NCI-H146 (cell line): ENCODE measurements at places on chromosomes 6 and 20.

DNA sequence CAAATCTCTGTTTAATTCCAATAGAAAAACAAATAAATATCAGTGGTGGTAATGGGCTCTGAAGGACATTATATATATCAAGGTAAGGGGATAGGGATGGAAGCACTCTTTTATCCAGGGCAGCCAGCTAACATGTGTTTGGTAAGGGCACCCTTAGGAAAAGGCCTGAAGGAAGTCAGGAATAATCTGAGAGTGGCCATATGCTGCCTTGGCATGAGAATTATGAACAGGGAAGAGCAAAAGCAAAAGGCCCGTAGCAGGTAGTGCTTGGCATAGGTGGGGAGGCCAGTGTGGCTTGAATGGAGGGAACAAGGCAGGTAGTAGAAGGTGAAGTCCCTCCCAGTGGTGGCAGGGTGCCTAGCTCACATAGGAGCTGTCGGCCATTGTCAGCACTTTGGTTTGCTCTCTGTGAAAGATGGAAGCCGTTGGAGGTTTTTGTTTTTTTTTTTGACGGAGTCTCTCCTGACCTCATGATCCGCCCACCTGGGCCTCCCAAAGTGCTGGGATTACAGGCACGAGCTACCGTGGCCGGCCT, 39.6 kb upstream of the CSE1L start:
- DNase-seq: no peak

- DNase-seq: no peak
These were observed 3.3 kb upstream of the RSPO3 start for GRCh38 chr6:127115084-127115655.

- DNase-seq: peak; percentile 33
These were observed 62.6 kb downstream of the SRC start for GRCh38 chr20:37408302-37409193.

GRCh38 chr20:50930139-50930975, 880 bp downstream of the ADNP start:
- DNase-seq: peak; percentile 53

DNA sequence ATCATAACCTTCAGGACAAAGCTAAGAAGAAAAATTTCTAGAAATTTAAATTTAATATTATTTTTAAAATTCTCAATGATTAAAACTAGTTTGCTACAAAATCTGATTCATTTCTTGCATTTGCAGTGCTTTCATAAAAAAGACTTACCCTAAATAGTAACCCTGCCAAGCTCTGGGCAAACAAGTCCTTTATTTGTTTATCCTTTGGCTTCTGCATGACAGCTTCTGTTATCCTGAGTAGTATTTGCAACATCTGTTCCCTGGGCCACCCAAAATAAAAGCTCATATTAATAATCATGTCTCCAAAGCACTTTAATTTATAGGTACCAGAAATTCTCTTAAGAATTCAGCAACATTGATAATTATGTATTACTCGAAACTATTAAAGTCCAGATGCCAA, 101.3 kb downstream of the RALGAPA2 start:
- DNase-seq: peak; percentile 28

GRCh38 chr6:157988700-157989063, 7.0 kb downstream of the SYNJ2 start:
- no peak for DNase-seq

DNA sequence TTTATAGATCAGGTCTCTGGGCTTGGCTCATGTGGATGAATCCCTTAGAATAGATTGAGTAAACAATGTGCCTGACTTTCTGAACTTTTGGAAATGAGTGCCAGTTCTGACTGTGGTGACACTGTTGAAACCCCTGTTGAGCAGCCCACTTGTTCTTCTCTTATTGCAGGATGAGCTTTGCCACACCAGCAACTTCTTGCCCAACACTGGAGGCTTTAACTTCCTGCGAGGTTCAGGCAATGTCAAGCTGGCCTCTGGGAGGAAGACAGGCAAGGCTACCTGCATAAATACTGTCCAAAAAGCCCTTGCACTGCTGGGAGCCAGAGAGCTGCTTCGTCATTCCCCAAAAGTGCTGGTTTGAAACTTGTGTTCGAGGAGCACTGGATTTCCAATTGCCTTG, 32.8 kb upstream of the SMIM8 start:
- DNase-seq: no peak

DNA sequence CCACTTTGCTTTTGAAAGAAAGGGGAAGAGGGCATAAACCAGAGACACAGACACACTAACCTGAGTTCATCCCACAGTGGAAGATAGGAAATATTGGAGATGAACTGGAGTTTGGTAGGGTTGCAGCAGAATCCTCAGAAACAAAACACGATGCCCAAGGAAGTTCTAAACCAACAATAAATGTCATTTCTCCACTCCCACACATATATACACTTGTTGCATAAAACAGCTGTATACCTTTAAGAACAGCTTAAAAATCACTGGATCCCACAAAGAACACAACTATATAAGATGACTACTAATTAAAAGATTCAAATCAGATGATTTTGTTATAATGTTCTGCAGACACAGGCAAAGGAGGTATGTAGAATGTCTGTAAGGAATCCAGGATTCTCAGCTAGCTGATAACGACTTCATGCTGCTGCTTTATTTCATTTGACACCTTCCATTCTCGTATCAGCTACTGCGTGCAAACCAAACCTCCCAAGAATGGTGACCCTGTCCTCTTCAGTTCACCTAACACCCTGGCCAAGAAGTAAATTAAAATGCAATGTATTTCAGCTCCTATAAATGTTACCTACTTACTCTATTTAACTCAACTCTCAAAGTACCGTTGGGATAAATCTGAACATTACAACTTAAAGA, 14.3 kb downstream of the KIF13A start:
- DNase-seq: no peak

GRCh38 chr6:144899161-144899560, 614.0 kb downstream of the UTRN start:
- no peak for DNase-seq

DNA sequence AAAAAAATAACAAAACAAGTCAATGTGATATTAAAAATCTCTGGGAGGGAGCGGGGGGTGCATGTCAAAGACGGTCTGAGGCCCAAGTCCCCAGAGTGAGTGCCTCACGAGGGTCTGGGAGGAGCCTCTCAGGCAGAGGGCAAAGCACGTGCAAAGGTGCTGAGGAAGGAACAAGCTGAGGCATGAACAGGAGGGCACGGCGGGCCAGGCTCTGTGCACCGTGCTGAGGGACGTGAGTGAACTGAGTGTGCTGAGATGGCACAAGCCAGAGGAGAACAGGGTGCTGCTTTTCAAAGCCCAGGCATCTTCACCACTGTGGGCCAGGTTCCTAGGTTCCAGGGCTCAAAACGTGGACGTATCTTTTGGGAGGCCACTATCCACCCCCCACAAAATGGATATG, 142.1 kb upstream of the PHACTR3 start:
- DNase-seq: no peak

- DNase-seq: no peak
These were observed 15.2 kb downstream of the GTPBP2 start for GRCh38 chr6:43613721-43614395.

DNA sequence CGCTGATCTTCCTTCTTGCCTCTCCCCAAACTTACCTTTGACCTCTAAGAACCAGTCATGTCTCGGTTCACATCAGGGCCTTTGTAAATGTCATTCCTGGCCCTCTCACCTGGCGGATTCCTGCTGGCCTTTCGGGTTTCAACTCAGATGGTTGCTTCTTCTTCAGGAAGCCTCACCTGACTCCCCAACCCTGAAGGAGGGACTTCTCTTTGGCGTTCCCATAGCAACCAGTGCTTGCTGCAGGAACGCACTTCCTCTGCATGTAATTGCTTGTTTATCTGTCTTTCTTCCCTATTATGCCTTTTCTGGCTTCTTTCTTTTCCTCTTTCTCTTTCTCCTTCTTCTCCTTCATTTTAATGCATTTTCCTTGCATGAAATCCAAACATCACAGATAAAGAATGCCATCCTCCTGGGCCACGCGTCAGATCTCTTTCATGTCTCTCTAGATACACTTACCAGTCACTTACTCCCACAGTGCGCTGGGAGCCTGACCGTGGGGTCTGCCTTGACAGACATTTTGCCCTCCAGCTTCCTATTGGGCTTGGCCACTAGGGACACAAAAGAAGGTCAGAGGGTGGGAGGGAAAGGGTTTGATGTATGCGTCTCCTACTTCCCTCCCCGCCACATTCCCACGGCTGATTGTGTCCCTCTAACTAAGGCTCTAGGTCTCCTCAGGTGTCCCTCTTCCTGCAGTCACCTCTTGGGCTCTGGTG, 295.7 kb upstream of the TSHZ2 start:
- no peak for DNase-seq

GRCh38 chr20:2694008-2694471, 1.5 kb downstream of the EBF4 start:
- DNase-seq: no peak

DNA sequence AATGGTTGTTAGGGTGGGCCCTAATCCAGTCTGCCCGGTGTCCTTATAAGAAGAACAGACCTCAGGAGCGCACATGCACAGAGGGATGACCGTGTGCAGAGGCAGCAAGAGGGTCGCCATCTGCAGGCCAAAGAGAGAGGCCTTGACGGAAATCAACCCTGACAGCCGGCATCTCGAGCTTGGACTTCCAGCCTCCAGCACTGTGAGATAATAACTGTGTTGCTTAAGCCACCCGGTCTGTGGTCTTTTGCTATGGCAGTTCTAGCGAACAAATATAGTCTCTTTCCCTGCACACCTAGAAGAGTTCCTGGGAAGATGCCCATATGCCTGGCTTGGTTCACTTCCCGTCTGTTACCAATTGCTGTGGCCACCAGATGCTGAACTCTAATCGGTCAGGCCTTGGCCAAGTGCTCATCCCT, 35.3 kb upstream of the PTGIS start:
- peak; percentile 6 for DNase-seq
